Midbrain (tissue), 1 donor: ENCODE measurements at places on chromosomes 5 and 9.
A peak's percentile ranks its signal among the peaks of the same experiment; 100 is the strongest.

DNA sequence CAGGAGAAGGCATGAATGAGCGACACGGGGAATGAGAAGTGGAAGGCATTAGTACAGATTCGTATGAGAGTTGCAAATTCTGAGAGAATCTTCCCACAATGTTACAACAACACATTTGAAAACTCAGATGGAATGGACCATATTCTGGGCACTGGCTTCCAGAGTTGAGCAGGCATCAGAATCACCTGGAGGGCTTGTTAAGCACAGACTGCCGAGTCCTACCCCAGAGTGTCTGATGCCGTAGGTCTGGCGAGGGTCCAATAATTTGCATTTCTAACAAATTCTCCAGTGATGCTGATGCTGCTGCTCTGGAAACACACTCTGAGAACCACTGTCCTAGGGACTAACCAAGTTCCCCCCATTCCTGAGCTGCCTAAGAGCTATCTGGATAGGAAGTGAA, 2.9 kb upstream of the TLX3 start:
- no peak for DNase-seq

- DNase-seq, result no peak
Observed at GRCh38 chr9:111904026-111904425, 7.4 kb downstream of the UGCG start.

DNA sequence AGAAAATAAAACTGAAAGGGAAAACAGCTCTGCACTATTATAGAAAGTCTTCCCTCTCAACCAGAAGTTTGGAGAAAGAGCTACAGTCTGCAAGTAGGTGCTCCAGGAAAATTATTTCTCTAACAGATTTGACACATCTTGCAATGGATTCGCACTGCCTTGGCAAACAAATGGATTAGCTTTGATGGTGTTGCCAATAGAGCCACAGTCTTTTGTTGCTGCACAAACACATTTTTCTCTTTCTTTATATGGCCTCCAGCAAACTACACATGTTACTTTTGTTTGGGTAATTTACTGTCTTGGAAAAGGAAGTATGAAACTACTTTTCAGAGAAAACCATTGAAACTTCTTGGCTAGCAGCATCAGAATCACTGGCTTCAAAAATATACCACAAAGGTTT, 523.1 kb downstream of the EFNA5 start:
- no peak for DNase-seq

- DNase-seq, result no peak
Observed at GRCh38 chr5:148913985-148914431, 87.6 kb downstream of the ADRB2 start.

DNA sequence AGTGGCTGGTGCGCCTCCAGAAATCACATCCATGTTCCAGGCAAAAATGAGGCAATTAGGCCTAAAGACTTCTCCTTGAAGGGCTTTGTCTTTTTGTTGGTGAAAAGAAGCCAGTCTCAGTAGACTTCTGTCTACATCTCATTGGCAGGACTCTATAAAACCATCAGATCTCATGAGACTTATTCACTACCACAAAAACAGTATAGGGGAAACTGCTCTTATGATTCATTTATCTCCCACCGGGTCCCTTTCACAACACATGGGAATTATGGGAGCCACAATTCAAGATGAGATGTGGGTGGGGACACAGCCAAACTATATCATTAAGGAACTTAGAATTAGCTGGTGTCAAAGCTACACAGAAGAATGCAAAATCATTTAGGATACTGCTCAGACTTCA, 77.7 kb upstream of the SNX2 start:
- no peak for DNase-seq

DNA sequence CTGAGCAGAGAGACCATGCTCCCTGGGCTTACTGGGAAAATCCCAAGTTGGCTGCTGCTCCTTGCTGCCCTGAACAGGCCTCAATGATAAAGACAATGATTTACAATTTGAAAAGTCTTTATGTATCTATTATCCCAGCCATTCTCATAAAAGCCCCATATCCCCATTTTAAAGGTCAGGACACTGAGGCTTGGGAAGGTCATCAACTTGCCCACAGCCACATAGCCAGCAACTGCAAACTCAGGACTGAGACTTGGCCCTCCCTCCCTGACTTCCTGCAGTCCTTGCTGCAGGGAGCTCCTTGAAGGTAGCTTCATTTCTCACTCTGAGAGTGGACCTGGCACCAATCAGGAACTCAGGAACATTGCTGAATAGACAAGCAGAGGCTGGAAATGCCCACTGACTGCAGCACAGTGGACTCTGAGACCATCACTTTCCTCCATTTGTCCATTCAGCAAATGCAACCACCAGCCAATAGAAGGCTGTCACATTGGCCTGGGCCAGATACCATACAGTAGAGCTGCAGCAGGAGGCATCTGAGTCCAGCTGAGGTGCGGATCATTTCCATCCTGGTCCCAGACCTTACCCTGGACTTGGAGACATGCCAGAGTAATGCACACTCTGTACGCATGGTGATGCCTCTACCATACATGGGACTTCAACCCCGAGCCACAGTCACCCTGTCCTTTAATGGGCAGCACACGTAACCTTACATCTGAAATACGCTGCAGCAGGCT, 18.3 kb downstream of the TNIP1 start:
- no peak for DNase-seq

- DNase-seq, result no peak
Observed at GRCh38 chr9:98147582-98147981, 28.6 kb upstream of the TRIM14 start.

GRCh38 chr5:143376911-143377813, 26.3 kb downstream of the NR3C1 start:
- DNase-seq, result no peak

DNA sequence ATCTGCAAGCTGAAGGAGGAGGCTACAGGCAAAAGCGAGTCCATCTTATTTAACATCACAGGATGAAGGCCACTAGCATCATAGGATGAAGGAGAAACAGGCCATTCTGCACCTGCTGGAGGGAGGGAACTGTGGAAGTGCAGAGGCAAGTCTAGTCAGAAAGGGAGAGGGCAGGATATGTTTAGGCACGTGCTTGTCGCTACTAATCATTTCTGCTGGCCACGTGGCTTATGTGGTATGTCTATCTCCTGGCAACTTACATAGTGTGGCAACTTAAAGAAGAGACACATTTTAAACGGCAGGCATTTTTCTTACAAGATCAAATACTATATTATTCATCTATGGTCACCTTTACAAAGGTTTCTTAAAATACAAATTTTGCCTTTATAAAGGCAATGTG, 74.0 kb downstream of the GNAQ start:
- DNase-seq, result no peak

- no peak for DNase-seq
Observed at GRCh38 chr5:40033411-40033810, 608.6 kb upstream of the DAB2 start.

DNA sequence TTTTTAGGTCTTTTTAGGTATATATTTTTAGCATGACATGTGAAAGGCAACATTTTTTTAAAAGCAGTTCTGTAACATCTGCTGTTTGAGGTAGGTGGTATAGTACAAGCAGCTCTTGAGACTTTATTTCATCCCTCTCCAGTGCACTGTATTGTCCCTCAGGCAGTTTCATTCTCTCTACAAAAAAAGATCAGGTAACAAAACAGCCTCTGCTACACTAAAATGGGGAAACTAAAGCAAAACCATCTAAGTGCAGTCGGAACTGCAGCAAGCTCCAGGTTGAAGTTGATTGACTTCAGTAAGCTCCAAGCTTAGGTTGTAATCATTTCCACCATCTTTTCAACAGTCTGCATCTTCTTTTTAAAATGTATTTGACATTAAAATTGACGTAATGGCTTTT, 195.6 kb downstream of the DEPDC1B start:
- no peak for DNase-seq

- DNase-seq, result peak; percentile 60
Observed at GRCh38 chr5:124755565-124755964, 9.1 kb upstream of the ZNF608 start.

GRCh38 chr9:121350993-121351561, 19.0 kb downstream of the STOM start:
- peak; percentile 70 for DNase-seq

GRCh38 chr5:132142459-132142858, 68.9 kb downstream of the CSF2 start:
- no peak for DNase-seq

DNA sequence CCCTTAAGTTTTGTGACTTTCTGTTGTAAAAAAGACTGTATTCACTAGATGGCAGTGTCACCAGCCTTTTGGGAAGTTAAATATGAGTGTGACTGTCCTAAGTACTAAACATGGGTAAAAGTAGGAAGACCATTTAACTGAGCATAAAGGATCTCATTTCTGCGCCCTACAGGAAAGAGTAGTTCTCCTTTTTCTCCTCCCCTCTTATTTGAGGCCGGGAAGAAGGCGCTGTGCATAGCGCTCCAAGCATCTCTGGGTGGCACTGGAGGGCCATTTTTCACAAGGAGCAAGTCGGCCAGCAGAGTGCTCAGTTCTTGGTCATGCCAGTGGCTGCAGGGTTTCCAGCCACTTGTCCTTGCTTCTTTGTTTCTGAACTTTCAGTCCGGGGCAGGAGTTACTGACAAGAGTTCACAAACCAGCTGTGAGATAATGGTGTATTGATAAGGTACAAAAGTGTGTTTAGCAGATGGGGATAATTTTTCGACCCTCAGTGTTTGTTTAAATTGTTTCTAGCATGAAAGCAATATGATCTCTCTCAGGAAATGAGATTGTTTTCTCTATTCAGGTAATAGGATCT, 227.6 kb upstream of the DMRT1 start:
- peak; percentile 88 for DNase-seq

- DNase-seq, result peak; percentile 88
Observed at GRCh38 chr5:59380350-59380951, 513.1 kb downstream of the PDE4D start.

DNA sequence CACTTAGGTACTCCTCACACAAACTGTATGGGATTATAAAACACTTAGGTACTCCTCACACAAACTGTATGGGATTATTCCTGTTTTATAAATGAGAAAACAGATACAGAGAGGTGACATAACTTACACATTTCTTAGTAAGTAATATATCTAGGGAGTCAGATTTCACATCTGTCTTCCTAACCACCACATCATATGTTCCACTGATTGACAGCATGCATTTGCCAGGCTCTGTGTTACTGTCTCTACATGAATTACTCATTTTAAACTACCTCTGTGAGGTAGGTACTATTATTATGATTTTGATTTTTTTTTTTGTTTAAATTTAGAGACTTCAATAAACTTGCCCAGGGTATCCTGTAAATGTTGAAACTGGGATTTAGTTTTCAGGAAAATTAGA, 232.7 kb downstream of the CCDC171 start:
- no peak for DNase-seq

DNA sequence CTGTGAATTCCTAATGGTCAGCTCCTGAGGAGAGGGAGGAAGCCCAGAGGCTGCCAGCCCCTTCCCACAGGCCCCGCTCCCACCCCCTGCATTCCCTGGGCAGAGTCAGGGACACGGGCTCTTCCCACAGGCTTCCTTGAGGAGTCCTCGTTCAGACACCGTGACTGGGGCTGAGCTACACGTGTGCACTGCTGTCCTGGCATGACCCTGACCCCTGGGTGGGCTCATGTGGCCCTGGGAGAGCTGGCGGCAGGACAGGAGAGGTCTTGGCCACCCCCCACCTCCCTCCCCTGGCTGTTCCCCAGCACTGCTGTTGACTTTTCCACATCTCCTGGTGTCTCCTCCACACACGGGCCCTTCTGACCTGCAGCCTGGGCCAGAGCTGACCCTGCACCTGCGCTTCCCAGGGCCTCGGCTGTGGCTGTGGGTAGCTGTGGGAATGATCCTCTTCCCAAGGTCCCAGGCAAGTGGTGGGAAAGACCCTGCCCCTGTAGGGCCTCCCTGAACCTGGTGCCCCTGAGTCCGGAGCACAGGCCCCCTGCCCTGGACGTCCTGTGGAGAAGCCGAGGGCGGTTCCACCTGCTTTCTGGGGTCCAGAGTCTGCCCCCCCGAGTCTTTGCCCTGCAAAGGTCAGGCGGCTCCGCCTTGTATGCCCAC, 56.5 kb upstream of the NKD2 start:
- no peak for DNase-seq

GRCh38 chr5:179772351-179772750, 21.4 kb upstream of the LTC4S start:
- no peak for DNase-seq

DNA sequence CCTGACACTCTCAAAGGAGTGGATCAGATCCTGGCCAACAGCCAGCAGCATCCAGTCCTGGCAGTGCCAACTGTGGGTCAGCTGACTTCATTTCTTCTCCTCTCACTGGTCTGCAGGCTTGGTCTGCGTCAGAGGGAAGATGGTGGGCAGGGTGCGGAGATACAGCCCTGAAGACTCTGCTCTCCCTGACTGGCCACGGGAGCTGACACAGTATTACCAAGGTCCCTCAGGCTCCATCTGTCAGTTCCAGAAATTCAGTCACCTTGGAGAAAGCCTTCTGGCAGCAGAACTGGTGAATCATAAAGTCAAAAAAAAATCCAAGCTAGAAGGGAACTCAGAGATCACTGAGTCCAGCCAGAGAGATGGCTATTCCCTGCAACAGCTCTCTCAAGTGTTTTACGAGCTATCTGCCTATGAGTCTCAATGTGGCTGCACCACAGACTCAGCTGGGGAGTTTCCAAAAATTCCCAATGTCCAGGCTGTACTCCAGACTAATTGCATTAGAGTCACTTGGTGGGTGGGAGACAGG, 27.9 kb downstream of the C1QTNF2 start:
- no peak for DNase-seq

- peak; percentile 4 for DNase-seq
Observed at GRCh38 chr5:52269859-52270258, 517.9 kb upstream of the ITGA1 start.

GRCh38 chr9:129146441-129146941, 31.6 kb downstream of the IER5L start:
- DNase-seq, result peak; percentile 40

DNA sequence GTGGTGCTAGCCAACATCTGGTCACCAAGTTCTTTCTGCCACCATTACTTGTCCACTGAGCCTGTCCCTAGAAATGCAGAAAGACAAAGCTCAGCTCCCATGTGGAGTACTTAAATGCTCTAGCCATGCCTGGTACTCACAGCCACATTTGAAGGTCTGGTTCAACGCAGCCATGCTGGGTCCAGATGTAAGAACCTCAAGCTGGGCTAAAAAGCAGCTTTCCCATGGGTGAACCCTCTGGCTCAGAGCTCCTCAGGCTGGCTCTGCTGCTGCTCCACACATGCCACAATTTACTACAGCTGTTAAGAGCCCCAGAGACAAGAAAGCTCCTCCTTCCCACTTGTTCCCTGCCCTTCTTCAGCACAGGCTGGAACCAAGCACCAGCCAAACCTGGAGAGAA, 97.1 kb upstream of the LRRTM2 start:
- DNase-seq, result no peak

- DNase-seq, result peak; percentile 97
Observed at GRCh38 chr5:65624571-65625555, at the start of the genes SHLD3 and TRAPPC13. Gene SHLD3, plus strand, starts transcription at chr5:65625027. Its CDS starts 4,561 bp downstream, at chr5:65629588. Gene TRAPPC13, plus strand, starts transcription at chr5:65625027. Its CDS starts 34 bp downstream, at chr5:65625061.

- peak; percentile 0 for DNase-seq
Observed at GRCh38 chr9:1837453-1838084, 177.6 kb upstream of the SMARCA2 start.

GRCh38 chr5:141121985-141122384, 367 bp downstream of the PCDHB4 start:
- DNase-seq, result peak; percentile 3

GRCh38 chr5:15366676-15367391, 133.1 kb upstream of the FBXL7 start:
- DNase-seq, result no peak

GRCh38 chr9:17272536-17272935, 137.7 kb downstream of the CNTLN start:
- DNase-seq, result no peak
